ENCODE measurements at places on chromosomes 4 and X.
A peak's percentile ranks its signal among the peaks of the same experiment; 100 is the strongest.

DNA sequence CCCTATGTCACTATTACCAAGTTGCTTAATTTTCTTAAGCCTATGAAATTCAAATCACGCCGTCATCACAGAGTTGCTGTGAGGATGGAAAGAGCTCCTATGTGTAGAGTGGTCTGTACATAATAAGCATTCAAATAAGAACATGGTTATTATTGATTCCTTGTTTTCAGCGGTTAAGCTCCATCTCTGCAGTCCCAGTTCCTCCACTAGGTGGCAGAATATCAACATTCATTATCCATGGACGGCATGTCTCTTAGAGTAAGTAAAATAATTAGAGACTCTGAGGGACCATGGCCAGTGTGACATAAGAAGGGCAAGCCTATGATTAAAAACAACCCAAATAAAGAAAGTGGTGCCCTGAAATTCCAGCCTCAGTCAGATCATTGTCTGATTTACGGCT lies 132.5 kb upstream of the NHS start:
- no peak for DNase-seq

DNA sequence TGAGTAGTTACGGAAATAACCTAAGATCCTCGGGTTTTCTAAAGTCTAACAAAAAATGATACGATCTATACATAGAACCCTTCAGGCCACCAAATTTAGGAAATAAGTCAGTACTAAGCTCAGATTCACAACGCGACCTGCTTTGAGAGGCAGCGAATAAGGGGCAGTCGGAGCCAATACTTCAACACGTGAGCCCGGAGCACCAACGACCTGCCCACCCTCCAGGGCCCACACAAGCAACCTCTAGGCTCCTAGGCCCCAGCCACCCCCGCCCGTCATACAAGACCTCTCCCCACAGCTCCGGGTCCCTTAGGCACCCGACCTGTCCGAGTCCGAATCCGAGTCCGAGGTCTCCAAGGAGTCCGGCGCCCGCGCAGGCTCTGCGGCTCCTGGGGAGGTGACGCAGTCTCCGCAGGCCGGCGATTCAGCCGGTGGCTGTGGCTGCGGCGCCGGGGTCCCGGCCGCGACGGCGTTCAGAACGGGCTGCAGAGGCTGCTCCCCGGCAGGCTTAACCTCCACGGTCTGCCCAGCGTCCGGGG lies 580 bp downstream of the NAF1 start:
- peak; percentile 32 for DNase-seq

DNA sequence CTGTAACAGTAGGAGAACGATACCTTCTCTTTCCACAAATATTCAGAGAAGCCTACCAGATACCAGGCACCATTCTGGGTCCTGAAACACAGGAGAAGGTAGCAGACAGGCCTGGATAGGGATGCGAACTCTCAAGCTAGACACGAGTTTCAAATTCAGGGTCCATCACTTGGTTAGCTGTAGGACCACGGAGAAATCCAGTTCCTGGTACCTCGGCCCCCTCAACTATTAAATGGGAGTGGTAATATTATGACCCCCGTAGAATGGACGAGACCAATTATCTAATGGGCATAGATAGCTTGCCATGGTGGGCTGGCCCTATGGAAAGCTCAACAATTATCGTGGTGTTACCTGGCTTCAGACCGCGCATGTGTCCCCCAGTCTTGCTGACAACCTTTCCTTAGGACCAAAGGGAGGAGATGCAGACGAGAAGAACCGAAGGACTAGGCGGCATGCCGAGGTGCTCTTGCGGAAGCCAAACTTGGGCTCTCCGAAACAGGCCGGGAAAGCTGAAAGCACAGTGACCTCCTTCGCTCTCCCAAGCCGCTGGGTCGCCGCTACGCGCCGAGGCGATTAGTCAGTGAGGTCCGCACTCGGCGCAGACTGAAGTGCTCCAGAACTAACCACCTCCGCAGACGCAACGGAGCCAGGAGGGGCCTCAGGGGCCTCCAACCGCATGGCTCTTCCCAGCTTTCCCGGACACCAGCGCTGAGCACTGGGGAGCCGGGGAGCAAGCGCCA lies 19.6 kb downstream of the NKX3-2 start:
- DNase-seq, result no peak

GRCh38 chr4:99468889-99469288 lies 33.7 kb upstream of the ADH7 start:
- DNase-seq, result no peak

DNA sequence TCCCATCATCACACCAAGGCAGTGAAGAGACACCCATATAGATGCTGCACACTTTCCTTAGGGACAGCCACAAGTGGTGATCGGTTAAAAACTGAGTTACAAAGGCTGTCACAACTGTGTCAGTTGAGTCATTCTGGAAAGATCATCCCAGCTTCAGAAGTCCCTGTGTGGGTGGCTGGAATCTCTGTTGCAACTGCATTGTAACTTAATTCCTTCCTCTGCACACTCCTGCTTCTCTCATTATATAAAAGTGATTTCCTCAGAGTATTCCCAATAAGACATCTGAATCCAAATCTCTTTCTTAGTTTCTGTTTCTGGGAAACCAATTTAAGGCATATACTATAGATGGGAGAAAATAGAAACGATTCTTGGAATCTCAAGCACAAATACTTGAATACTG lies 88.1 kb downstream of the FSTL5 start:
- DNase-seq, result no peak

DNA sequence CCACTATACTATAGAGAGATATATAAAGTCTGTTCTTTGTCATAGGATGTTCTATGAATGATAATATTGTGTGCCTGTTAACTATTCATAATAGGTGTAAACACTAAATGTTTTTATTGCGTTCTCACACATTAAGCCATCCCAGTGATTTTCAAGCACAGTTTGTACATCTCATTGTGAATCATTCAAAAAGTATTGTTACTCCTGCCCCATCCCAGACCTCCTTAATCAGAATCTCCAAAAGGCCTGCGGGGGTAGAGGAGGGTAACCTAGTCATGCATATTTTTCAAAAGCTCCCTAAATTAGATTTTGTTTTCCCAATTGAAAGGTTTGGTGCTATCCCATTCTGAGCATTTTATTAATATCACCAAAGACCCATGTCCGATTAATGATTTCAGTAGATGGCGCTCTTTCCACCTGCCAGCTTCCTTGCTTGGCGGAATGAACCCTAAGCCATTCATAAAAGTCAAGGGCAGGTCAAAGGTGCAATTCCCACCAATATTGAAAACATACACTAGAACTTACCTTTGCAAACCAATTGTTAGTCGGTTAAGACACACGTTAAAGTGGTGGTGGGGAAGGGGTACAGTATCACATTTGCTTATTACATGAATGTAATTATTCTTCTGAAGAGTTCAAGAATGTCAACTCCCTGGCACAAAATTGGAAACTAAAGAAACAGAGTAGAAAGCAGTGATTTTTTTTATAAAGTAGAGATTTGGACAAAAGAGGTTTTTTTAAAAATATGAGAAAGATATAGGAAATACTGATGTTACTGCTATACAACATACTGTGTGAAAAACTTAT lies 5.8 kb upstream of the TET2 start:
- no peak for DNase-seq
